ENCODE measurements at places on chromosomes 1 and 21. TPM values are rescaled to one million over a fixed set of nuclear protein-coding genes. Genes with fewer than 3 reads are reported as not detected.

OR2W3 gene
- polyA plus RNA-seq, result 0.56 TPM

DNA sequence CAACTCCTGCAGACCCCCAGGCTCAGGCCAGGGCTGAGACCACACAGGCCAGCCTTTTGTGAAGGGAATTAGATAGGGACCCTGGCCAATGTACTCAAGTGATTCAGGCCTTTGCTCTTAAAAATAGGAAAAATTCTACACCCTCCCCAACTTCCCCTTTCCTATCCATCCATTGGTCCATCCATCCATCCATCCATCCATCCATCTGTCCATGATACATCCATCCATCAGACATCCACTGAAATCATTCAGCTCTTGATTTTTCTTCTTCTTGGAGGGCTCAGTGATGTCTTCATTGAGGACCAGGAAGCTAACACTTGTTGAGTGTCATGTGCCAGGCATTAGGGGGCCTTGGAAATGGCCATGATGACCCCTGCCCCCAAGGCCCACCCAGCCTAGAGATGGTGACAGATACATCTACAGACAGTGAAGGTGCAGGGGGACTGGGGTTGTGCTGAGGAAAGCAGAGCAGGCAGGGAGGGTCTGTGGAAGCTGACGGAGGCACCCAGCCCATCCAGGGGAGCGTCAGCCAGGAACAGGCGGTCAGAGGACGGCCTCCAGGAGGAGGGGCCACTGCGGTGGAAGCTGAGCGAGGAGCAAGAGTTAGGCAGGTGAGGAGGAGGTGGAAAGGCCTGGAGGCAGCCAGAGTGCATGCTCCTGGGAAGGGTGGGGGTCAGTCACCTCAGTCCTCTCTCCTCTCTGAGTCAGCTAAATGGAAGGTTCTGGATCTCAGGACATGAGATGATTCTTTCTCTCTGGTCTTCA is 81.9 kb downstream of the EPHB2 start:
- DNase-seq, result no peak

SH2D2A gene
- 0.49 TPM for polyA plus RNA-seq

GRCh38 chr1:96752394-96752793 is 30.8 kb downstream of the PTBP2 start:
- no peak for DNase-seq

- DNase-seq, result no peak
These were observed 7.3 kb downstream of the OR2C3 start for GRCh38 chr1:247528812-247529474.

DNA sequence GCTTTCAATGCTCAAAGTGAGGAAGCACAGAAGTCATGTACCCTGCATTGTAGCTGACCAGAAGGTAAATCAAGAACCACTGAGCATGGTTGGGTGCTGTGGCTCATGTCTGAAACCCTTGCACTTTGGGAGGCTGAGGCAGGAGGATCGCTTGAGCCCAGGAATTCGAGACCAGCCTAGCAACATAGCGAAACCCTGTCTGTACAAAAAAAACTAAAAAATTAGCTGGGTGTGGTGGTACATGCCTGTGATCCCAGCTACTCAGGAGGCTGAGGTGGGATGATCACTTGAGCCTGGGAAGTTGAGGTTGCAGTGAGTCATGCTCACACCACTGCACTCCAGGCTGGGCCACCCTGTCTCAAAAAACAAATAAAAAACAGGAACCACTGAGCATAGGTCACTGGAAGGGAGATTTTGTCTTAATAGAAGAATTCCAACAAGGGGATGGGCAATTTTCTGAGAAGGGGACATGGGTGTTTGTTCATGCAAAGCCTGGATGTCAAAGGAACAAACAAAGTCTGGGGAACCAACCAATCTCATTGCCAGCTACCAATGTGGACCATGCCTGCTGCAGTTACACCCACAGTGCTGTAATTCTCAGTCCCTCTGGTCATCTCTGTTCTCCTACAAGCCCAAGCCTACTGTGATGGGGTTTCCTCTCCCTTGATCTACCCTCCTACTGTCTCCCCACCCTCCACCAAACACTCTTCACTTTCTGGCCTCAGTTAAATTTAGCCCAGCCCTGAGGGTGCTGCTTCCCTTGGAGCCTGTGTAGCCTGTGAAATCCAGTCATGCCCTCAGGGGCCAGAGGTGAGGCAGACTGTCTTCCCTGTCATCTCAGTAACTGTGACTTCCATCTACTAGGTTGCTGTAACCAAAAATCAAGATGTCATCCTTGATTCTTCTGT is 47.9 kb downstream of the ELF3 start:
- no peak for DNase-seq

DNA sequence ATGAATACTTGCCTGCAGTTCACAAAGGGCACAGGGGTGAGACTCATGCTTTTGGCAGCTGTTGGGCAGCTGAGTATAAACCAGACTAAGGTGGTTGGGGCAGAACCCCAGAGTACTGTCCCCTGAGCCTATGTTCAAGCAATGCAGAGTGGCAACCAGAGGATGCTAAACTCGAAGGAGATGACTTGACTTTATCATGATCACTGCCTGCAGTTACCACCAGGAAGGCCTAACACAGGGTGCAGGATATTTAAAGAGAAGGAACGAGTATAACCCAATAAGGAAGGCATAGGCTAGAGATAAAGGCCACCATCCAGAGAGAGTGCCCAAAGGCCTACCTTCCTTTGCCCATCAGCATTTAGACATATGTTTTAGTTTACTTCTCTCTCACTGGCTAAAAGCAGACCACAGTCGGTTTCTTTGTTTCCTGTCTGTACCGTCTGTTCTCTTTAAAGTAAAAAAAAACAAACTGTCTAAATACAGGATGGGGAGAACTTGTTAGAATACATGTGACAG is 83.3 kb downstream of the MPZL1 start:
- DNase-seq, result no peak

SYPL2 gene
- 289 TPM for polyA plus RNA-seq

DNA sequence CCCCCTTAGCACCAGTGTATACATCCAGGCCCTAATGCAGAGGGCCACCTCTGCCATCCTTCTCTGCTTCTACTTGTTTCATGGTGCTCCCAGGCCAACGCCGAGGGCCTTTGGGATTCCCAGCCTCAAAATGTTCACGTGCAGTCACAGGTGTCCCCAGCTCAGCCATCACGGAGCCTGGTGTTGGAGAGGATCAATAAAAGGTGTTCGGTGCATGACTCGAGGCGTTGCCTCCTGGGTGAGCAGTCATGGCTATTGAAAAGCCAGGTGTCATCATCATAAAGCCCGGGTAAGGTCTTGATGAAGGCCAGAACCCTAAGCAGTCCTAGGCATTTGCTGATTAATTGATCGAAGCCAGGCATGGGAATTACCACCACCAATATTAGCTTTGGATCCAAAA is 76.1 kb downstream of the ABCA4 start:
- DNase-seq, result no peak

CDC42BPA gene
- 28.8 TPM for polyA plus RNA-seq

GRCh38 chr21:20949884-20950283 is 48.3 kb upstream of the NCAM2 start:
- DNase-seq, result no peak

GRCh38 chr1:32828341-32828740 is 10.9 kb downstream of the S100PBP start:
- peak; percentile 31 for DNase-seq

RNU1-1 gene
- polyA plus RNA-seq, result not detected

FAM151A gene
- polyA plus RNA-seq, result 0.85 TPM

DNA sequence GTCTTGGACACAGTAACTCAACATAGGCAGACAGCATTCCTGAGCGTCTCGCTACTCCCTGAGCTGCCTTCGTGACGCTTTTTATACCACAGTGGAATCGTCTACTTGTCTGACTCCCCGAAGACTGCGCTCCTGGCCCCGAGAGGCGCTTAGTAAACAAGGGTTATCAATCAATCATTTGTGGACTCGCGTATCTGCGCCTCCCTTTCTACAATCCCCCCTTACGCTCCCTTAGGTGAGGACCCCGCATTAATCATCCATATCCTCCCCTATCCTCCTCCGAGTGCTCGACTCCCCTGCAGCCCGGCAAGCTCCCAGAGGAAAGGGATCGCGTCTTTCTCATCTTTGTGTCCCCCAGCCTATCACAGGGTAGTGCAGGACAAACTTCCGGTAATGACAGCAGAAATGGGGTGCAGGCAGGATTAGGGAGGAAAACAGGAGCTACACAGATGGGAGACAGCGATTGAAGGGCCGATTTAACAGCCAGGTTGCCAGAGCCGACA is 522 bp downstream of the TMEM59 start:
- peak; percentile 45 for DNase-seq

DNA sequence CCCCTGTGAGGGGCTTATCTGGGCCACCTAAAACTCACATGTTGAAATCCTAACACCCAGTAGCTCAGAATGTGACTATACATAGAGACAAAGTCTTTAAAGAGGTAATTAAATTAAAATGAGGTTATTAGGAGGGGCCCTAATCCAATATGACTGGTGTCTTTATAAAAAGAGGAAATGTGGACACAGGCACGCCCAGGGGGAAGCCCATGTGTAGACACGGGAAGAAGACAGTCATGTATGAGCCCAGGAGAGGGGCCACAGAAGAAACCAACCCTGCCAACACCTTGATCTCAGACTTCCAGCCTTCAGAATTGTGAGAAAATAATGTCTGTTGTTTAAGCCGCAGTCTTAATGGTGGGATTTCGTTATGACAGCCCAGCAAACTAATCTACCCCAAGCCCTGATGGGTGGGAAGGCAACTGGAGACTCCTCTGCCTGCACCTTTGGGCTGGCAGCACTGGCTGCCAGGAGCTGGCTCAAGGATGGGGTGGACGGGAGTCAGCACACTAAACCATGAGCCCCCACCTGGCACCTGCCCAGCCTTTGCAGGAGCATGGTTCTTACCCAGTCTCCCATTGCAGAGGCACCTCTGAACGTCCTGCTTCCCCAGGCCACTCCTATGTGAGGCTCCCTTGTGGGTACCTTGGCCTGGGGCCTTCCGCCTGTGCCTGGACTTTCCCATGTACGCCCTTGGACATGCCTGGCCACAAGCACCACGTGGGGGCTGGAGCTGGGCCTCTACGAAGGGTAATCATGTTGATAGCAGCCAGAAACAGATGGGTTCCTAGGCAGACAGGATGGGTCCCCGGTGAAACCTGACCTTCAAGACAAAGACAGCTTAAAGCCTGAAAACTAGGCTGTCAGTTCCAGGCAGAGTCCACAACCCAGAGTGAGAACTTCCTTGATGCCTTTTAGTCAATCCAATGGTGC is 57.1 kb upstream of the DMRTB1 start:
- DNase-seq, result no peak

CACNA1E gene
- polyA plus RNA-seq, result 0.50 TPM

NPHS2 gene
- not detected for polyA plus RNA-seq

DNA sequence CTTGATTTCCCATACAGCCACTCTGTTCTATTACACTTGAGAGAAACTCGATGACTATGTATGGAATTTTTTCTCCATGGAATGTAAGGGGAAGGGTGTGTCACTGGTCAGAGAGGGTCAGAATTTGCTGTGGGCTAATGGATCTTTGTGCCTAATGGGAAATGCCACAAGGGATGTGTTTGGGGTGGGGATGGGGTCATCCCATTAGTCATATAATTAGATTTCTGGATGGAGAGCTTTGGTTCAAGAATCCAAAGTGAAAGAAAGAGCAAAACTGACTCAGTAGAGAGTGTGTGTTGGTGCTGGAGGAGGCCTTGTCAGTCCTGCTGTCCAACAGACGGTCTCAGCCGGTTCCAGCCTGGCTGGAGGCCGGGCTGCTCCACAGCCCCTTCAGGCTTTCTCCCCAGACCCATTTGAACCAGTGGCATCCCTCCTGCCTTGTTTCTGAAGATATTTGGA is 86.4 kb downstream of the LAMC2 start:
- DNase-seq, result no peak

DNA sequence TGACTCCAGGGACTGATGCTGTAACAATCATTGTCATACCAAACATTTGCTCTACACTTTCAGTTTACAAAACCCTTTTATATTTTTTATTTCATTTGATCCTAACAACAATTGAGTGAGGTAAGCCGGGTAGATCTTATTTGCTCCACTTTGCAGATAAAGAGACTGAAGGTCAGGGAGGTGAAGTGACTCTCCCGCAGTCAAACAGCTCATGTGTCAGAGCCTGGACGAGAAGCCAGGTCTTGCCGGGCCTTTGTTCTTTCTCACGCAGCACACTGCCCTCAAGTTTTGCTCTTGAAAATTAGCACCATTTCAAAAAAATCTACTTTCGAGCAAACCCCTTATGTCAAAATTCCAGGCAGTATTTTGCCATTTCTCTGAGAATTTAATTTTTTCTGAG is 65.2 kb downstream of the CD247 start:
- no peak for DNase-seq

DIRAS3 gene
- polyA plus RNA-seq, result 3.9 TPM

FCRL3 gene
- polyA plus RNA-seq, result not detected

DNA sequence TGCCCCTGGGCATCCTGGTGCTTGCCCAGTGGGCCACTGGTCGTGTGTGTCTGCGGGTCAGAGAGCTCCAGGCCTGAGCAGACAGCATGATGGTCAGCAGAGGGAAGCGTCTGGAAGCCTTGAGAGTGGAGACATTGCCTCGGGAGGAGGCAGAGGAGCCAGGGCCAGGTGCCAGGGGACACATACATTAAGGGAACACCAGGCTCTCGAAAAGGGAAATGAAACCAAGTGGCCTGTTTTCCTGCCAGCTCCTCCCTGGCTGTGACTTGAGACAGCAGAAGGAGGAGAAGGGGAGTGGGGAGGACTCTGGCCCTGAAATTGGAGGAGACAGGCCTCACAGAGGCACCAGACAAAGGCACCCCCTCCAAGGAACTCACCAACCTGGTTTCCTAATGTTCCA is 62.4 kb upstream of the LRP8 start:
- DNase-seq, result peak; percentile 31

Data from hindlimb muscle (tissue), 1 donor.